Activated CD4-positive, alpha-beta T cell treated with anti-CD3 and anti-CD28 coated beads, Interleukin-2, amount 10 ng/mL, durations not matched to agents 7 days and 5 days (primary cell): ENCODE measurements at places on chromosomes 3 and 15.
A peak's percentile ranks its signal among the peaks of the same experiment; 100 is the strongest.

DNA sequence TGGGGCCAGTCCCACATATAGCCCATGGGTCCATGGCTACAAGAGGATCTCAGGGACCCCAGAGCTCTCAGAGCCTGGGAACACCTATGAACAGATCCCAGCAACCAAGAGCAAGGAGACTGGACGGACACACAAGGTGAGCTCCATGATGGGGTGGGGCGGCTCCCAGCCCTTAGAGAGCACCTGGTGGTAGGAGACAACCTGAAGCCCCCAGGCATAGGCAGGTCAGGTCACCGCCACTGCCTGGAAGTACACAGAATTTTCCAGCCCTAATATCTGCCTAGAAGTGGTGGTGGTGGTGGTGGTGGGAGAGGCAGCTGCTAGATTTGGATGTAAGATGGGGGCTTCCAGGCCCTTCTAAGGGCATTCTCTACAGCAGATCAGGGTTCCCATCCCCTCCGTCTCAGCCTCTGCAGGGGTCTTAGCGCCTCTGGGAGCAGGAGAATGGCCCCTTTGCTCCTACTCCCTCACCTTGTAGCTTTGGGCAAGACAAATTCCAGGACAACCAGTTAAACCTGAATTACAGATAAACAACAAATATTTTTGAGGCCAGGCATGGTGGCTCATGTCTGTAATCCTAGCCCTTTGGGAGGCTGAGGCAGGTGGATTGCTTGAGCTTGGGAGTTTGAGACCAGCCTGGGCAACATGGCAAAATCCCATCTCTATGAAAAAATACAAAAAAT, 9.2 kb downstream of the SH2D7 start:
- DNase-seq = no peak
- no peak overlapping the region for H3K4me3 ChIP-seq
- no peaks in the 10 kb centered on the region for H3K36me3 ChIP-seq
- H3K27ac ChIP-seq = peak overlapping the region; percentile 72

- H3K27ac ChIP-seq = peak overlapping the region; percentile 85
- H3K4me1 ChIP-seq = peaks cover 53% of the 10 kb centered on the region
- no peaks in the 10 kb centered on the region for H3K27me3 ChIP-seq
- no peak for DNase-seq
- peak overlapping the region; percentile 38 for H3K4me3 ChIP-seq
Observed at GRCh38 chr15:75446151-75446550, 5.3 kb downstream of the SIN3A start.

- peaks cover 34% of the 10 kb centered on the region for H3K36me3 ChIP-seq
- no peaks in the 10 kb centered on the region for H3K27me3 ChIP-seq
- no peak for DNase-seq
- H3K4me3 ChIP-seq = no peak overlapping the region
- H3K27ac ChIP-seq = no peak overlapping the region
Observed at GRCh38 chr3:197682713-197683112, 54.0 kb downstream of the RUBCN start.

DNA sequence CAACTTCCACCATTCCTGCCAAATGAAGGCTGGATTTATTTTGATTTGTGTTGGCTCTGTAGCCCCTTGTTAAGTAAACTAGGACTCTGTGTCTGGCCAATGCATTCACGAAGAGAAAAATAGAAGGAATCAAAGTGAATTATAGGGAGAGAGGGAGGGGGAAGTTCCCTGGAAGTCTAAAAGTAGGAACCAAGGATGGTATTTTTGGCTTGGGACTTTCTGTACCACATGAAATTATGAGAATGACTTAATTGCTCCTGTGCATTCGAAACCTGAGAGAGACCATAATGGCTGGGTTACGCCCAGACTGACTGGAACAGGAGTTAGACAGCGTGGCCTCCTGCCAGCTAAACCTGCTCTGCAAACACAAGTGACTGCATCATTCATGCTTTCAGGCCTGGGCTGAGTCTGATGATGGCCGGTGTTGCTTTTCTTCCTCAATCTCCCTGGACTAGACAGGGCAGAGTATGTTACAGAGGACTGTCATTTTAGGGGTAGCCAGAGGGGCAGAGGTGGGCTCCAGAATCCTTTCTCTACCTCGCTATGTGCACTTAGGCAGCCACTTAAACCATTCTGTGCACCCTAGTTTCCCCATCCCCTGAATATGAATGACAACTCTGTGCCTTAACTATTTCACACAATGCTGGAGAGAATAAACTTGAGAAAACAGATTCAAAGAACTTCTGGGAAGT, 58.9 kb downstream of the MYO1E start:
- H3K4me1 ChIP-seq = no peaks in the 10 kb centered on the region
- no peaks in the 10 kb centered on the region for H3K36me3 ChIP-seq
- H3K27ac ChIP-seq = peak overlapping the region; percentile 15
- H3K27me3 ChIP-seq = peaks cover 5% of the 10 kb centered on the region

GRCh38 chr3:49025793-49026520, 3.2 kb downstream of the IMPDH2 start:
- no peak overlapping the region for H3K27ac ChIP-seq
- no peak for DNase-seq
- no peak overlapping the region for H3K4me3 ChIP-seq
- peaks cover 59% of the 10 kb centered on the region for H3K4me1 ChIP-seq

GRCh38 chr3:156024904-156025533, 95.4 kb upstream of the KCNAB1 start:
- no peak for DNase-seq
- H3K27ac ChIP-seq = no peak overlapping the region
- H3K4me3 ChIP-seq = no peak overlapping the region
- no peaks in the 10 kb centered on the region for H3K36me3 ChIP-seq

GRCh38 chr3:139757448-139758030, 79.8 kb upstream of the NMNAT3 start:
- H3K4me1 ChIP-seq = no peaks in the 10 kb centered on the region
- H3K27ac ChIP-seq = no peak overlapping the region
- no peaks in the 10 kb centered on the region for H3K27me3 ChIP-seq
- DNase-seq = no peak

GRCh38 chr3:160677459-160677881, 510 bp downstream of the ARL14 start:
- no peak overlapping the region for H3K27ac ChIP-seq
- H3K4me3 ChIP-seq = no peak overlapping the region
- no peak for DNase-seq
- no peaks in the 10 kb centered on the region for H3K4me1 ChIP-seq
- H3K36me3 ChIP-seq = no peaks in the 10 kb centered on the region

DNA sequence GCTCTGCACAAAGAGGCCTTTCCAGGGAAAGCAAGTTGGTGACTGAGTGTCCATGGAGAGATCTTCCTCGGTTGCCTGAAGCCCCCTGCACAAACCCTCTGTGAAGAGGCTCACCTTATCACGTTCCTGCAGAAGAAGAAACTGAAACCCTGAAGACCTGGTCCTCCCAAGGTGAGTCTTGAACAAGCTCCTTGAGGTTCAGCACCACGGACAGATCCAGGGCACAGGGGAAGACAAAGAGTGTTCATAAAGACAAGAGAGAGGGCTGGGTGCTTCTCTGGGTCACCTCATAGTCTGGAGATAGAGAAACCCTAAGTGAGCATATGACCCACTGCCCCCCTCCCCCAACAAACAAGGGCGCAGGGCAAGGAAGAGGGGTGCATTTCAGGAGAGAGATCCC, 21.7 kb upstream of the TBC1D21 start:
- H3K4me3 ChIP-seq = no peak overlapping the region
- no peak overlapping the region for H3K27ac ChIP-seq
- H3K36me3 ChIP-seq = no peaks in the 10 kb centered on the region
- peak; percentile 73 for DNase-seq
- no peaks in the 10 kb centered on the region for H3K4me1 ChIP-seq
- no peaks in the 10 kb centered on the region for H3K27me3 ChIP-seq

DNA sequence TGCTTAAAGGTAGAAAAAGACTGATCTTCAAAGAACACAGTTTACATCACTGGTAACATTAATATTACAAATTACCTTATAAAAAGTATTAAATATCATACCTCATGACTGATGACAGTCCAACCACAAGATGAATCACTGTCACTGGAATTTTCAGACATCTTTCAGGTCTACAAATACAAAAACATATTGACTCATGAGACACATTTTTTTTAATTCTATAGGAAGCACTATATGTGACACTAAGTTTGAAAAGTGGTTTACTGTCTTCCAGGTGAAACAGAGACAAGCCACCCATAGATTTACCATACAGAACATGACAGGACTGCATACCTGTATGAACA, 18.9 kb downstream of the CCPG1 start:
- DNase-seq = no peak
- peaks cover 6% of the 10 kb centered on the region for H3K4me1 ChIP-seq
- H3K27me3 ChIP-seq = no peaks in the 10 kb centered on the region
- peaks cover 6% of the 10 kb centered on the region for H3K36me3 ChIP-seq
- H3K27ac ChIP-seq = no peak overlapping the region

GRCh38 chr15:52086011-52086786, 26.4 kb downstream of the BCL2L10 start:
- no peak overlapping the region for H3K4me3 ChIP-seq
- peaks cover 5% of the 10 kb centered on the region for H3K36me3 ChIP-seq
- no peak for DNase-seq
- H3K27ac ChIP-seq = no peak overlapping the region
- H3K4me1 ChIP-seq = peaks cover 19% of the 10 kb centered on the region
- peaks cover 10% of the 10 kb centered on the region for H3K27me3 ChIP-seq

DNA sequence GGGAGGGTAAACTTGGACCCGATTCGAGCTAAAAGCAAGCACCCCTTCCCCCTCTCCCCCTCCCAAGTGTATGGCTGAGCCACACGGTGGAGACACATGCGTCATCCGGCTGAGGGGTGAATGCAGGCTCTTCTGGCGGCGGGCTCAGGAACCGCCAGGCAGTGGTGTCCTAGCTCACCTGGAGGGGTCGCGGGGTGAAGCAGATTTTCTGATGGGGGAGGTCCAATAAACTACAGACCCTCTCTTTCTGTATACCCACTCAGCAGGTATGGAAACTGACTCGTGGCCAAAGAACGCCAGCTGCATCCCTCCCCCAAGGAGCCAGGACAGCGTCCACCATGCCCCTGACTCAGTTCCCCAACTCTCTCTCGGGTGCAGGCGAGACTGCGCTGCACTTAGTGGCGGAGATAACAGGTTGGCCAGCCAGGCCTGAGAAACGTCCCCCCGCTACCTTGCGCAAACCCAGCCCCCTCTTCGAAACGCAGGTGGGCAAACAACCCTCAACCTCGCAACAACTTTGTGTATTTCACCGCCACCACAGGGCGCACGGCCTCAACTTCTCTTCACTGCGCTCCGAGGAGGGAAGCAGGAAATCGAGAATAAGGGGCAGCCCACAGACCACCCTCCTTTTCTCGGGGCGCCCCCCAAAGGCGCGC, 1.3 kb downstream of the MAGI1 start:
- peaks cover 6% of the 10 kb centered on the region for H3K4me1 ChIP-seq
- H3K36me3 ChIP-seq = no peaks in the 10 kb centered on the region
- DNase-seq = no peak
- peaks cover 67% of the 10 kb centered on the region for H3K27me3 ChIP-seq

- H3K4me3 ChIP-seq = no peak overlapping the region
- H3K27me3 ChIP-seq = no peaks in the 10 kb centered on the region
- DNase-seq = no peak
- H3K36me3 ChIP-seq = no peaks in the 10 kb centered on the region
- no peak overlapping the region for H3K27ac ChIP-seq
Observed at GRCh38 chr3:72515281-72515680, 333.0 kb downstream of the SHQ1 start.

- no peak overlapping the region for H3K4me3 ChIP-seq
- H3K27ac ChIP-seq = no peak overlapping the region
- DNase-seq = no peak
- H3K4me1 ChIP-seq = no peaks in the 10 kb centered on the region
- no peaks in the 10 kb centered on the region for H3K36me3 ChIP-seq
- H3K27me3 ChIP-seq = no peaks in the 10 kb centered on the region
Observed at GRCh38 chr3:139448104-139448503, 28.2 kb downstream of the RBP2 start.
